Activated T-helper 9 cell treated with anti-CD3 and anti-CD28 coated beads, Interleukin-2, amount 50 U/mL, for 16 hours (primary cell): ENCODE measurements at places on chromosomes 2 and 18.

- no peak for DNase-seq
These were observed 1955.6 kb upstream of the CELF4 start for GRCh38 chr18:39521164-39521563.

DNA sequence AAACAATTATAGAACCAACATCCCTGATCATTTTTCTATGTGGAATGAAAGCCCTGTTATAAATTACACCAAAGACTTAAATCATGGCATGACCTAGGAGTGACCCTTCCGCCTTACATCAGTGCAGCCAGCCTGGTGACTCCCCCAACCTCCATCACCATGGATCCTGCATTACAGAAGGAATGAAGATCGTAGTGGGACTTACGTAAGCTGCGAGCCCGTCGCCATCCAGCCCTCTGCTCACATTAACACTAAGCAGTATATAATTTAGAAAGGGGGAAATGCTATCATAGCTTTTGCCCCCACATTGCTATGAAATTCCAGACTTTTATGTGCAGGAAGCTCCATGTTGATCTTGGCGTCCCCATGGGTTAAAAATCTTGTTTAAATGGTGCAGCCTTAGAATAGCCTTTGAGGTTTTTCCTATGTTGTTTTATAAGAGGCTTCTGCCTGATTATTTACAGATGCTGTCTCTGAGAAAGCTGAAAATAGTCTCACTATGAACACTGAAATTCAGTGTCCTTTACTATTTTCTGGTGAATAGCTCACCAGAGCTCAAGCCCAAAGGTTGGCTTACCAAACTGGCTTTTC is 76.3 kb downstream of the COLEC12 start:
- DNase-seq: no peak

DNA sequence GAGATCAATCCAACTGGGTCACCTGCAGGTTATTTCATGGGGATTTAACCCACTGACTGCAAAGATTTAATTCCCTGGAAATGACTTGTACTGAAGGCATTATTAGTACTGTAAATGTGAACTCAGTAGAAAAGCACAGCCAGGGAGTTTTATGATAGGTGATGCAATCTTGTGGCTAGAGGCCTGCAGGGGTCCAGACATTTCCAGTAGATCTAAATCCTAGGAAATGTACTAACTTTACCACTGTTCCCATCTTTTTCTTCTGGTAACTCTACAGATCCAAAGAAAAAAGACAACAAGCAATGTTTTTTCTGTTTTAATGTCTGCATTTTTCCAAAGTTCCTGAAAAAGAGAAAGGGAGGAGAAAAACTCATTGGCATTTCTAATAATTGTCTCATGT is 500.1 kb downstream of the ARHGAP15 start:
- no peak for DNase-seq

DNA sequence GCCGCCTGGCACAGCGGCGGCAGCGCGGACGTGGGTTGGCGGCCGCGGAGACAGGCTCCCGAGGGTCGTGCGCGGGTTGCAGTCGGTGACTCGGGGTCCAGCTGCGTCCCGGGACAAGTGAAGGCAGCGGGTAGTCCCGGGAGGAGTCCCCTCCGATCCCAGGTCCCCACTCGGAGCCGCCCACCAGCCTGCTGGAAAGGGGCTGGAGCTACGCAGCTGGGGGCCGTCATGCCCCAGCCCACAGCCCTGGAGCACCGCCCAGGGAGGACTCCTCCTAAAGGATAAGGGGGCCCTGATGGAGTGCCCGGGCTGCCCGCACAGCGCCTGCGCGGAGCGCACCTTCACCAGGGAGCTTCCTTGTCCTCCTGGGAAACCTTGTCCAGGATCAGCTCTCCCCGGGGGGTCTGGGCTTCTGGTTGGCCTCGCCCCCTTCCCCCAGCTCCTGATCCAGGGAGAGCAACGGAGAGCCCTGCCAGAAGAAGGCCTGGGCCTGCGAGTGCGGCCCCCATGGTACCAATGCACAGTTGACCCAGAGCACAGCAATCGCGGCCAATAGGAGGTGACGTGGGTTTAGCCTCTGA is 25.9 kb upstream of the ALPP start:
- no peak for DNase-seq

DNA sequence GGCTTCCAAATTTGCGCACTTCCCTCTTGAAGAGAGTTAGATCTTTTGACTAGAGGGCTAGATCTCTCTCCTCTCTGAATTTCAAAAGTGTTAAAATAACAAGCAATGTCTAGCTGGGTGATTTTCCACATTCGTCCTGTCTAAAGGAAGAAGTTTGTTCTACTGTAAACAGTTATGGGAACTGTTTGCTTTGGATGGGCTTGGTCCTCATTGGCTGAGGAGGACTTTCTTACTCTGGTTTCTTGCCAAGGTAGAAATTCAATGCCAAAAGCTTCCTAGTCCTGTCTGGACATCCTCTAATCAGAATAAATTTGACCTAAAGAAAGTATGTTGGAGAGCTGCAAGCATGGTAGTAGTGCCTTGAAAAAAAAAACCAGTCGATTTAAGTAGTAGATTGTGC is 47.4 kb upstream of the RAPH1 start:
- no peak for DNase-seq

DNA sequence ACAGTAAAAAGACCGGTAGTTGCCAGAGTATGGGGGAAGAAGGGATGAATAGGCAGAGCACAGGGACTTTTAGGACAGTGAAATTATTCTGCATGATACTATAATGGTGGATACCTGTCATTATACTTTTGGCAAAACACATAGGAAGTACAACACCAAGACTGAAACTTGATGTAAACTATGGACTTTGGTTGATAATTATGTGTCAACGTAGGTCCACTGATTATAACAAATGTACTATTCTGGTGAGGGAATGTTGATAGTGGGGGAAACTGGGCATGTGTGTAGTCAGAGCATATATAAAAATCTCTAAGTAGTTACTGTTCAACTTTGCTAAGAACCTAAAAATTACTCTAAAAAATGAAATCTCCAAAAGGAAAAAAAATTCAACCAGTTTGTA is 629.7 kb downstream of the CCDC85A start:
- DNase-seq: no peak

DNA sequence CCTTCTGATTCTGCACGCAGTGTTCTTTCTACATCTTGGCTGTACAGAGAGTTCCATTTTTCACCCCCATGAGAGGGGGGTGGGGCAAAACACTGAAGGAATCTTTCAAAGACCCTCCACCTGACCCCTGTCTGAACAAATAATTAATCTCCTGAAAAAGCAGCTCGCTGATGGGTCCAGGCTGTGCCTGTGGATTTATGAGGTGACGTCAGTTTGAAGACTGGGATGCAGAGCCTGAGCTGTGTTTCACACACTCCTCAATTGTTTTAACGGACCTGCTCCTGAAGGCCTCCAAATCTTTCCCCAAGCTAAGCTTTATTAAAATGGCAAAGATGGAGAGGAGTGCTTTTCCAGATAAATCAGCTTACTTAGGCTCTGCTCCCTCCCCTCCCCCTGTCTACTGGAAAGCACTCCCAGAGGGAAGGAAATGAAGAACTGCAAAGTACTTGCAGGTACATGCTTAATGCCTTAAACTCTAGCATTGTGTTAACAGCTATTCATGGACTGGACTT is 390.2 kb upstream of the TNP1 start:
- no peak for DNase-seq

DNA sequence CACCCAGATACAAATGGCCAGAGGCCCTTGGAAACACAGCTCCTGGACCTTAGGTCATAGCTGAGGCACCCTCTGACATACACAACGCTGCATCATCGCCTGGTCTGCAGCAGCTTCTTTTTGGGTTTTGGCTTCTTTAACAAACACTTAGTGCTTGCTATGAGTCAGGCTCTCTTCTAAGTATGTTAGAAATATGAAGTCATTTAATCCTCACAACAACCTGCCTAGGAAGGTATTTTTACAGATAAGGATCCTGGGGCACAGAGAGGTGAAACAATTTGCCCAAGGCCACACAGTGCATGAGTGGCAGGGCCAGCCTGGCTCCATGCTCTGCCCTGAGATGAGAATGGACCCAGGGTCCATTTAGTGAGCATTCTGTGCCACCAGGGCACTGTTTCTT is 96.6 kb downstream of the TMEM17 start:
- DNase-seq: no peak

DNA sequence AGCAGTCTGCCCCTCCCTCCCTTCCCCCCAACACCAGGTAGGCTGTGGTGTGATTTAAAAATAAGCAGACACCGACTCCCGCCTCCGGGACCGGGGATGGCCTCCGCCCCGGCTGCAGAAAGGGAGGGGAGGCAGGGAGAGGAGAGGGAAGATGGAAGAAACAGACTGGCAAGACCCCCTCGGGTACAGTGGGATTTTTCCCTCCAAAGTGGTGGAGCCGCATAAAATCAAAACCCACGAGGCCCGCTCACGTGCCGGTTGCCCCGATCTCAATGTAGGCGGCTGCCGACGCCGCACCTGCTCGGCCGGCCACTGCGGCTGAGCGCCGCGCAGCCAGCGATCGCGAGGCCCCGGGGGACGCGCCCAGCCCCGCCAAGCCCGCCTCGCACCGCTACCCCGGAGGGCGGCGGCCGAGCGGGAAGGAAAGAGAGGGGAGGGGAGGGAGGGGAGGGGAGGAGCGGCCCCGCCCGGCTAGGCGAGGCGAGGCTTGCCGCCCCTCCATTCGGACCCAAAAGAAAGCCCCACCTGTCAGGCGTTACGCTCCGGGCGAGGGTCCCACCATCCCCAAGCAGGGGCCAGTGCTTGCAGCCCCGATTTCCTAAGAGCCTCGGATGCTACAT is 811 bp downstream of the ADD2 start:
- no peak for DNase-seq

GRCh38 chr18:78579449-78579848 is 400.2 kb upstream of the SALL3 start:
- no peak for DNase-seq
